ENCODE measurements at places on chromosomes 11 and 22.

DNA sequence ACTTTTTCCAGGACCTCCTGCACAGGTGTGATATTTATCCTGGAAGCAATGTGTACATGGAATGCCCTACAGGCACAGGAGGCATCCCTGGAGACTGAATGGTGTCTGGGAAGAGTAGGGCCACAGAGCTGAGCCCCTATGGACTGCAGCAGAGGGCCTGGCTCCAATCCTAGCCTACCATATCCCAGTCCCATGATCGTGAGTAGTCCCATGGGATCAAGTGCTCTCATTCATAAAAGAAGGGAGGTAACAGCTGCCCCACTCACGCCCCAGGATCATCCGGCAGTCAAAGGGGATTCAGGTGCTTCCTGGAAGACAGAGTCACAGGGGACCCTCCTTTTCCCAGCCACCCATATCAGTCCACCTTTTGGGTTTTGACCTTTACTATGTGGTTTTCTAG is 24.0 kb downstream of the ANKK1 start:
- DNase-seq = no peak

- DNase-seq = no peak
These were observed 18.6 kb upstream of the SCN2B start for GRCh38 chr11:118194835-118195627.

DNA sequence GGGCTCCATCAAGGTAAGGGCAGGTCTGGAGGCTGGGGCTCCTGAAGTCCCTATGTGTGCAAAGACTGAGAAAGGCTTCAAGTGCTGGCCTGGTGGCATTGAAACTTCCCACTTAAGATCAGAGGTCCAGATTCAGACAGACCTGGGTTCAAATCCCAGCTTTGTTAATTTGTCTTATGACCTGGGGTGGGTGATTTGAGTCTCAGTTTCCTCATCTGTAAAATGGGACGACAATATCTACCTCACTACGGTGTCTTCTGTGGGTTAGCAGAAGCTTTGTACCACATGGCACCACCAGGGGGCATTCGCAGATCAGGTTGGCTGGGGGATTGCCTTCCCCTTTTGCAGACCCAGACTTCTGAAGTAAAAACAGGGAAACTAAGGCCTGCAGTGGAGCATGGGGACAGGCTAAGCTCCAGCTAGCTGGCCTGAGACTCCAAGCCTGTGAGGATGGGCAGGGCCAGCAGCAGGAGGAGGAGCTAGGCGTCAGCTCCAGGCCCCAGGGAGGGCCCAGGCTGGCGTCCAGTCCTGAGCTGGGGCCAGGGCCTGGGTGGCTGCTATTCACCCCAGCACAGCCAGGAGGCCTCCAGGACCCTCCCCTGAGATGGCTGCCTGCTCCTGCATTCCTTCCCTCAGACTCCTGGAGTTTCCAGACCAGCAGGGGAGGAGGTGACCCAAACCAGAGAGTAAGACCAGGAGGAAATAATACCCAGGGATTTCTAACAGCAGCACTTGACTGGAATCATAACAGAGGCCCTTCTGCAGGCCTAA is 1.5 kb downstream of the CASTOR1 start:
- peak; percentile 75 for DNase-seq

DNA sequence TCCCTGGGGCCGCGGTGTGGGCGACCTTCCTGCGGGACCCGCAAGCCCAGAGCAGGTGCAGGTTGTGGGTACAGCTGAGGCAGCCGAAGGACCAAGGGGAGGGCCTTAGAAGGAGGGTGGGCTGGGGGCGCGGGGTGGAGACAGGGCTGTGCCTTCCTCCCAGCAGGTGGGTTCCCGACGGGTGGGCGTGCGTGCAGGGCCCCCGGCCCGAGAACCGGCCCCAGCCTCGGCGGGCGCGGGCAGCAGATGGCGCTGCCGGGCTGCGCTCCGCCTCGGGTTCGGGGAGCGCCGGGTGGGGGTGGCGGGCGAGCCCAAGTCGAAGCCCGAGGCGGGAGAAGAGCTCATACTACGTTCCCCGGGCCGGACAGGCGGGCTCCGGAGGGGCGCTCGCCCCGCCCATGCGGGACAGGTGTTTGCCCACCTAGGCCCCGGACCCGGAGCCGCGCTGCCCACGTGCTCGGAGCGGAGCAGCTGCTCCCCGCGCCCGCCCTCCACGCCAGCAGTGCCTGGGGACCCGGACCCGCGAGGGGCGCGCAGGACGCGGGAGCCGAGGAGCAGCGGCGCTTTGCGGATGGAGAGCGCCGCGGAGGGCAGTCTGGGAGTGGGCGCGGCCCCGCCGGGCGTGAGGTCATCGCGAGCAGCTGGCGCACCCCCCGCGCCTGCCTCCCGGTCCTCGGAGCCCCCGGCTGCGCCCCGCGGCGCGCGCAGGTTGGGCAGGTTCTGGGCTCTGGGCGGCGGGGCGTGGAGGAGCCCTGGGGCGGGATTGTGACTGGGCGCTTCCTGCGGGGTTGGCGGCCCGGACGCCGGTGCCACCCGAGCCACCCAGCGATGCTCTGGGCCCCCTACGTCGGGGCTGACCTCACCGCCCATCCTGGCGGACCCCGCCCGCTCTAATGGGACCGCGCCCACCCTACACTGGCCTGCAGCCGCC is 25.3 kb downstream of the DUSP8 start:
- peak; percentile 87 for DNase-seq

DNA sequence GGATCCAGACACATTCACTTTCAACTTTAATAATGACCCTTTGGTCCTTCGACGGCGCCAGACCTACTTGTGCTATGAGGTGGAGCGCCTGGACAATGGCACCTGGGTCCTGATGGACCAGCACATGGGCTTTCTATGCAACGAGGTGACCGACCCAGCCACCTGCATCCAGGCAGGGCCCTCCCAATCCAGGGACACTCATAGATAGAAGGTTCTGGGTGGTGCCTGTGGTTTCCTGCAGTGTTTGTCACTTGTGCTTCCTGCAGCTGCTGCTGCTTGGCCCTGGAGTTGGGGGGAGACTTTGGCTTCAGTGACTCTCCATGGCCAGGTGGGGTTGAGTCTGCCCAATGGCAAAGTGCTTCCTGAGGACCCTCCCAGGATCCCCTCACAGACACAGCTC is 7.3 kb downstream of the APOBEC3B start:
- DNase-seq = no peak

- DNase-seq = no peak
These were observed 12.2 kb downstream of the FAR1 start for GRCh38 chr11:13680501-13681264.

DNA sequence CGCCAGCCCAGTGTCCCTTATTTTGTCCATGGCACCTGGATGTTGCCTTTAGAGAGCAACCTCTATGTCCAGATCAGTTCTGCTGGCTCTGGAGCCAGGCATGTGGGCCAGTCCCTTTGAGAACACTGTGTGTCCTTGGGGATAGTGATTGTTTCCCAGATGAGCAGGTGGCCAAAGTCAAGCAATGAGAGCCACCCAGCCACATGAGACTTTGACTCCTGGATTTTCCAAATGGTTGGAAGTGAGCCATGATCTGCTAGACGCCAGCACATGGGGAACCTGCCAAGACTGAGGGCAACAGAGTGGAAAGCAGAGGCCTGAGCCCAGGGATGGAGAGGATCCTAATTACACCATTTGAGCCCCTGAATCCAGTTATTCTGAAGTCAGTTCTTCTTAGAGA is 479.8 kb downstream of the OPCML start:
- DNase-seq = no peak

DNA sequence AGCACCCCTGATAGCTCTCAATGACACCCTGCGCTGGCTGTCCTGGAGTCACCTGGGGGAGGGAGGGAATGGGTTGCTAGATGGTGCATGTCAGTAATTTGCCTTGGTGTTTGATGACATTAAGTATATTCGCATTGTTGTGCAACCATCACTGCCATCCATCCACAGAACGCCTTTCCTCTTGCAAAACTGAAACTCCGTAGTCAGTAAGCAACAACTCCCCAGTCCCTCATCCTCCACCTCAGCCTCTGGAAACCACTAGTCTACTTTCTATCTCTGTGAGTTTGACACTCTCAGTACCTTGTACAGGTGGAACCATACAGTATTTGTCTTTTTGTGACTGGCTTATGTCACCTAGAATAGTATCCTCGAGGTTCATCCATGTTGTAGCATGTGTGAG is 62.6 kb downstream of the PKNOX2 start:
- DNase-seq = no peak

DNA sequence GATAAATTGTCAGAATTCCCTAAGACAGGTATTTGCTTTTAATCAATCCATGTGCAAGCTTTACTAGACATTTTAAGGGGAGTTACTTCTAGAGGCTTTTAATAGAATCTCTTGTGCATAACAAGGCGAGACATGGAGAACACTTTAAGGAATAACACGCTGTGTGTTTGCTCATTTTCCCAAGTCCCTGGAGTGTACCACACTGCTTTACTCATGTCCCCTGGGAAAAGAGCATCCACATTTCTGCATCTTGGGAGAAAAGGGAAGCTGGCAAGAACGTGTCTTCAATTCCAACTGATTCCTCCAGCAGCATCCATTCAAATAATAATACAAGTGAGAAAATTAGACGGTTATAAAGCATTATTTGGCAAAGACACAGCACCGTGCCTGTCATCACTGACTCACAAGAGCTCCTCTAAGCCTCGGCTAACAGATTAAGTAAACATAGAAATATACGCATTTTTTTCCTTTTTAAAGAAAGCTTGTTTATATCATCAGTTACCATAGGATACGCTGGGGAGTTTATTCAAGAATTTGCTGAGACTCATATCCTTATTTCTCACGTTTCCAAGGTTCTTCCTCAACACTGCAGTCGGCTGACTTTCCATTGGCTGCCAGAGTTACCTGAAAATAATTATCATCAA is 121.5 kb downstream of the CD44 start:
- DNase-seq = no peak

- DNase-seq = no peak
These were observed 1.2 kb downstream of the SLC22A25 start for GRCh38 chr11:63242089-63242781.

DNA sequence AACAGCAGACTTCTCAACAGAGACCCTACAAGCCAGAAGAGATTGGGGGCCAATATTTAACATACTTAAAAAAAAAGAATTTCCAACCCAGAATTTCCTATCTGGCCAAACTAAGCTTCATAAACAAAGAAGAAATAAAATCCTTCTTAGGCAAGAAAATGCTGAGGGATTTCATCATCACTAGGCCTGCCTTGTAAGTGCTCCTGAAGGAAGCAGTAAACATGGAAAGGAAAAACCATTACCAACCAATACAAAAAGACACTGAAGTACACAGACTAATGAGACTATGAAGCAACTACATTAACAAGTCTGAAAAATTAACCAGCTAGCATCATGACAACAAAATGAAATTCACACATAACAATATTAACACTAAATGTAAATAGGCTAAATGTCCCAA is 947.9 kb upstream of the CHORDC1 start:
- DNase-seq = no peak

- DNase-seq = no peak
These were observed 40.0 kb downstream of the SBF1 start for GRCh38 chr22:50434849-50435248.

DNA sequence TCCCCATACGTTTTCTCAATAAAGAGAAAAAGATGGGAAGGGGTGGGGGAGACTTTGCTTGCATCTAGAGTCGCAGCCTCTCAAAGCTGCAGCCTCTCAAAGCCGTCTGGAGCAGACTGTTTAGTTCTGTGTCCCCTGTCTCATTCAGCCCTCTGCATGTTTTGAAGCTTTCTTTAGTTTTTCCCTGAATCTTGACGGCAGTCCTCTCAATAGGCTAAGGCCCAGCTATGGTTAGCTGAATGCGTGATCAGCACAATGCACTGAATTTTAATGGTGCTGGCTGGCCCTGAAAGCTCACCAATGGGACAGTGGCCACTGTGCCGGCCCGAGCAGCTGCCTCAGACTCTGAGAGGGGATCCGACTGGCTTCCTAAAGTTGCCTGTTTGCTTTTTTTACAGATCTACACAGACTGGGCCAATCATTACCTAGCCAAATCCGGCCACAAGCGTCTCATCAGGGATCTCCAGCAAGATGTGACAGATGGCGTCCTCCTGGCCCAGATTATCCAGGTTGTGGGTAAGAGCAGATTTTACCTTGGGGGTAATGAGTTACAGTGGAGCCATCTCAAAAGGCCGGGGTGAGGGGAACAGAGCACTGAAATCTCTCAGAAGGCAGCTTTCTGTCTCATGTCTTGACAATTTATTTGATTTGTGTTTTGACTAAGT is 119.6 kb downstream of the NAV2 start:
- no peak for DNase-seq

- DNase-seq = no peak
These were observed 23.1 kb upstream of the RPS3 start for GRCh38 chr11:75376175-75376574.

DNA sequence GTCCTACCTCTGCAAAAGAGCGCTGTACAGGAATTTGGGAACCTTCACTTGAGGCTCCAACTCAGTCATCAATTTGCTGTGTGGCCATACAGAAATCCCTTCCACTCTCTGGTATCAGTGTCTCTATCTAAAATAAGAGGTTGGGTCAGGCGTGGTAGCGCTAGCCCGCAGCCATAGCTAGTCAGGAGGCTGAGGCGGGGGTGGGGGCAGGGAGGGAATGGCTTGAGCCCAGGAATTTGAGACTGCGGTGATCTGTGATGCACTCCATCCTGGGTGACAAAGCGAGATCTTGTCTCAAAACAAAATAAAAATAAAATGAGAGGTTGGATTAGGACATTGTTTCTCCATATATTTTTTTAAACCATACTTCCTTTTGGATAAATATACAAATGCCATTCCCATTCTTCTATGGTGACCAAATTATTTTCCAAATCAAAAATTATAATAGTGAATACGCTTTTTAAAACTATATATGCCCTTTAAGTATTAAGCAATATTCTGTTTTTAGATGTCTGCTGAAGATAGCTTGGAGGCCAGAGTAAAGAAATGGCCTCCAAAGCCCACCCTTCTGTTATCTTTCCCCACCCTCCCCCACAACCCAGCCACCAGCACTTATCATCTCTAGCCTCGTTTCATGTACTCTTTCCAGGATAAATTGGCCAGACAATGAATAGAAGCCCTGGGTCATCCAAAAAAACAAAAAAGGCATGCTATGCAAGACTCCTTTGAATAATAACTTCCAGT is 87.2 kb downstream of the PLEKHA7 start:
- DNase-seq = no peak

DNA sequence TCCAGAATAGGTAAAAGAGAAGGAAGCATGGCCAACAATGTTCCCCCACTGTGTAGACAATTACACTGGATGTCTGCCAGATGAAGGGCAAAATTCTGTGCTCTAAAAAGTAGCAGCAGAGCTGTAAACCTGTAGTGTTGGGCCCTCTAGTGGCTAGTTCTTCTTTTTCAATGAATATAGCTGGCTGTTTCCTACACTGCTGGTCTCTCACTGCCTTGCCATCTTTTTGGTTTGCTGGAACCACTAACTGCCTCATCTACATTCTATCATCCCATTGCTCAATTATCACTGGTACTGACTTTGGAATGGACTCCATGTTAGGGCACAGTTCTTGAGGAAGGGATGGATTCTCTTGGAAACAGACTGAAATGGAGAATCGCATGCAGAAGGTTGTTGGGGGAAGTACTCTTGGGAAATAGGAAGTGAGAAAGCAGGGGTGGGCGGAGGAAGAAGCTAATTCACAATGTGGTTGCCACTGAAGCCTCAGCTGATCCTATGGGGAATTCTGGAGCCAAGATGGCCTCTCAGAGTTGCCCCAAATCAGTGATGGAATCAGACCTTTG is 17.9 kb downstream of the KCNE3 start:
- peak; percentile 71 for DNase-seq
